ENCODE measurements at places on chromosomes 16 and 17.
A peak's percentile ranks its signal among the peaks of the same experiment; 100 is the strongest.

DNA sequence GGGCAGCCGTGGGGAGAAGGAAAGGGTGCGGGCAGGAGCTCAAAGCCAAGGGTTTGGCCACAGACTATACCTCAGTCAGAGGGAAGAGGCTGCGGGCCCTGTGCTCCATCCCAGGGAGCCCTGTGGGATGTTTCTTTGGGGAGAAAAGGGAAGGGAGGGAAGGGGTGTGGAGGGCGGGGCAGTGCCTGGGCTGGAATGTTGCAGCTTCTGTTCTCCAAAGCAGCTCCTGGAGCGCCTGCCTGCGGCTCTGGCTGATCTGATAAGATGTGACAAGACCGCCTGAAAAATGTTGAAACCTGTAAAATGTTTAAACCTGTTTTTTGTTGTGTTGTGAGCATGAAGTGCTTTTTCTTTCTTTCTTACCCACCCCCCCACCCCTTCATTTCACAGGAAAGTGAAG, 32.8 kb downstream of the WNT3 start:
- DNase-seq, result no peak

DNA sequence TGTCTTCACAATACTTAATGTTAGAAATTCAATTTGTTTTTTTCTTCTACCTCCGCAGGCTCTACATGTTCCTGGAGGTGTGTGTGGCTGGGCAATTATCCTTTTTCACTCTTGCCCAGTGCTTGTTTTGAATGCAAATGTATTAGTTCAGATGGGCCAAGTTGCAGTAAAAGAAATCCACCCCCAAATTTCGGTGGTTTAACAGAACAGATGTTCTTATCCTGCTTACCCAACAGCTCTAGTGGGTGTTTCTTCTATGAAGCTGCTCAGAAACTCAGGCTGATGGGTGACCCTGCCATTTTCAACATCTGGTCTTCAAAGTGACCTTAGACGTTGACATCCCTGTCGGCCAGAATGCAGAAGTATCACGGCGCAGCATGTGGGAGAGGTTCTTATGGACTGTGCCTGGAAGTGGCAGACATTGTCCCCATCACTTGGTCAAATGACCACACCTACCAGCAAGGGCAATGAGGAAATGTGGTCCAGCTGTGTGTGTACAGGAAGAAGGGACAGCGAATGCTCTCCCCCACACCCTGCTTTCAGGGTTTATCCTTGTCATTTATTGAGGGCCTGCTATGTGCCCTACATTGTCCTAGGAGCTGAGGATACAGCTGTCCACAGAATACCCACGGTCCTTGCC, 157.3 kb downstream of the CDH13 start:
- no peak for DNase-seq

- no peak for DNase-seq
These were observed 20.9 kb downstream of the LITAFD start for GRCh38 chr16:8903004-8903403.

- DNase-seq, result no peak
These were observed 223.1 kb downstream of the RBFOX3 start for GRCh38 chr17:79387783-79388182.

- DNase-seq, result no peak
These were observed 1.4 kb downstream of the MPRIP start for GRCh38 chr17:17043461-17044271.

DNA sequence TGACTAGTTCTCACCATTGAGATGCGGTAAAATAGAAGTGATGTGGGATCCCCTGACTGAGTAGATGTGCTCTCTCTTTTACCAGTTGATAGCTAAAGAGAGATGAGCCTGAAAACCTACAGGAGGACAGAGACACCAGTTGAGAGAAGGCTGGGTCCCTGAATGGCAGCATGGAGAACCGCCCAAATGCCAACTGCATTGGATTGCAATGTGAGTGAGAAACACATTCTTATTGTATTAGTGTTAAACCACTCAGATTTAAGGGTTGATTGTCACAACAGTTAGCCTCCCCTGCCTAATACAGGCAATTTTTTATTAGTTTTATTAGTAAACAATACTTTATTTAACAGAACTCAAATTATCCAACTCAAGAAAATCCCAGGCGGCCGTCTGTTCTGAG, 61.2 kb downstream of the SPACA3 start:
- DNase-seq, result no peak

GRCh38 chr16:88197481-88198456, 185.0 kb upstream of the ZNF469 start:
- no peak for DNase-seq

DNA sequence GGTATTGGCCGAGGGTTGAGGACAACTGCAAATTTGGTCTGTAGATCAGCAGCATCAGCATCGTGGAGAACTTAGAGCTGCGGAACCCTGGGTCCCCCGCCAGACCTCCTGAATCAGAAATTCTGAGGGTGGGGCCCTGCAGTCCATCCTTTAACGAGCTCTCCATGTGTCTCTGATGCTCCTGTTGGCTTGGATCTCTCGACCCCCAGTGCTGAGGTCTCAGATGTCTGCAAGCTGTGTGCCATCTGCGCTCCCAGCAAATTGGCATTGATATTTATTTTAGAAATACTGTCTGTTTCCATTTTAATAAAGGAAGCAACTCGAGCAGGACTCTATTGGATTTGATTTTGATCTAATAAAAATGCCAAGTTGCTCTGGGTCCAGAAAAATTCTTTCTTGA, 250.0 kb downstream of the KATNIP start:
- no peak for DNase-seq

DNA sequence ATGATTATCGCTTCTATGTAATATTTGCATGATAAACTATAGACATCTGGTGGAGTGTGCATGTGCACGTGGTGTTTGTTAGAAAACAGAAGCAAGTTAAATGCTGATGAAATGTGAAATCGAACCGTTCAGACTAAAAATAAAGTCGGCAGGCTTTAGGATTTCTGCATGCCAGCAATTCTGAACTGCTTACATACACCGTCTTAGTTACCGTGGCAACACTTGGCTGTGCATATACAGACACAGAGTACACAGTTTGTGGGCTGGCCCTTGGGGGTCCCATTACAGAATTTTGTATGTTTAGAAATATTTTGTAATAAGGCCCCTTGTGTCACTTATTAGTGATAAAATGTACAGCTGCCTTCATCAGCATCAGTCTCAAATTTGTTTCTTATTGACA, 605.5 kb downstream of the RBFOX1 start:
- no peak for DNase-seq

- DNase-seq, result no peak
These were observed 10.4 kb downstream of the NHERF1 start for GRCh38 chr17:74758848-74759168.

DNA sequence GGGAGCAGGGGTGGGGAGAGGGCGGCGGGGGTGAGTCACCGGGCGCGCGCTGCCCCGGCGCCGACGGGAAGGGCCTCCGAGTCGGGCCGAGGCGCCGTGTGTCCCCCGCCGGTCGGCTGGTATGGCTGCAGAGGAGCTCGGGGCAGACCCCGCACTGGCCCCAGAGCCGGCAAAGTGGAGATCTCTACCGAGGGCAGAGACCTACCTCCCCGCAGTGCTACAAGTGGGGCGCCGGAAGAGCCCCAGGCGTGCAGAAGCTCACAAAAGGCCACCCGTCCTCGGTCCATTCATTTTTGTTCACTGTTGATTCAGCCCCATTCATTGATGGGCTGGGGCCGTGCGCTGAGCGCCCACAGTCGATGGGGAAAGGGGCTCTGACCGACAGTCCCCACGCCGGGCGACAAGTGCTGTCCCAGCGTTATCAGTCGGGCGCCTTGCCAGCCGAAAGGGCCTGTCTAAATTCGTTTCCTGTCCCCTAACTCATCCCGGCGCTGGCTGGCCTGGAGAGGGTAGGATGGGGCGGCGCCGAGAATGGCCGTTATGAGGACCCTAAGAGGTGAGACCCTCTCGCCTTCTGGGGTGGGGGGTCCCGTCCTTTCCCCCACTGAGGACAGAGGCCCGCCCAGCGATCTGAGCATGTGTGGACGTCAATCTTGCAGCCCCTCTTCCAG, 709 bp upstream of the ENO3 start:
- no peak for DNase-seq

- DNase-seq, result no peak
These were observed 15.5 kb downstream of the HIC1 start for GRCh38 chr17:2070241-2071023.

GRCh38 chr17:63124536-63124935, 158.5 kb downstream of the TANC2 start:
- no peak for DNase-seq

GRCh38 chr17:82007495-82008257, 15.0 kb downstream of the CENPX start:
- no peak for DNase-seq

- peak; percentile 13 for DNase-seq
These were observed 180.2 kb upstream of the CHMP6 start for GRCh38 chr17:80811181-80812105.

GRCh38 chr16:81283044-81283443, 31.7 kb upstream of the GAN start:
- no peak for DNase-seq

DNA sequence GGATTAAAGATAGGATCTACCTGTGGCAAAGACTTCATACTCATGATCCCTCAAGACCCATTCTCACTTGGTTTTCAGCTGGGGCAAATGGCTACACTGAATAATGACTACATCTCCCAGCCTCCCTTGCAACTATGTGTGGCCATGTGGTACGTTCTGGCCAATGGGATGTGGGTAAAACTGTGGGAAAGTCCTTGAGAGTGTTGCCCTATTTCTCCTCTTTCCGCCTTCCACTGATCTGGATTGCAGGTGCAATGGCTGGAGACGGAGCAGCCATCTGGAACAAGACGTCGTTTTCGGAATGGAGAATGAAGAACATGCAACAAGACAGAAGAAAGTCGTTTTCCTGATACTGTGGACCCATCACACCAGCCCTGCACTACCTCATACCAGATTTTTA, 48.5 kb downstream of the HAPSTR1 start:
- peak; percentile 59 for DNase-seq

- DNase-seq, result no peak
These were observed 74.8 kb upstream of the SALL1 start for GRCh38 chr16:51225878-51226277.

- DNase-seq, result no peak
These were observed 37.6 kb downstream of the NOS2 start for GRCh38 chr17:27762527-27763305.

GRCh38 chr16:86809458-86809955, 231.2 kb downstream of the FOXL1 start:
- no peak for DNase-seq

GRCh38 chr16:77113835-77114234, 77.2 kb upstream of the MON1B start:
- DNase-seq, result no peak

DNA sequence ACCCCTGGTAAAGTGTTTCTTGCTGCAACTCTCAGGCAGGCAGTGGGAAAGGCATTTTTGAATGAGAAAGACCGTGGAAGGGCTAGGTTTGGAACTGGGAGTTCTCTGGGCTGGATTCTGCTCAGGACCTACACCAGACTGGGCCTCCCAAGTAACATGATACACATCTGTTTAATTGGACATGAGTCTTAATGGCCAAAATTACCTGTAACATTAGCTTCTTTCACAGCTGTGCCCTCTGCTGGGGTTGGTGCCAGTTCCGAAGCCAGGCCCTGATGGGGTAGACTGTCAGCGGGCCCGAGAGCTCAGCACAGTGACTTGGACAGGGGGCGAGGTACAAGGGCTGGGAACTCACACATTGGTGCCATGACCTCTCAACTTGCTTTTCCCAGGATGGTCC, 118.9 kb upstream of the IRX3 start:
- DNase-seq, result no peak

DNA sequence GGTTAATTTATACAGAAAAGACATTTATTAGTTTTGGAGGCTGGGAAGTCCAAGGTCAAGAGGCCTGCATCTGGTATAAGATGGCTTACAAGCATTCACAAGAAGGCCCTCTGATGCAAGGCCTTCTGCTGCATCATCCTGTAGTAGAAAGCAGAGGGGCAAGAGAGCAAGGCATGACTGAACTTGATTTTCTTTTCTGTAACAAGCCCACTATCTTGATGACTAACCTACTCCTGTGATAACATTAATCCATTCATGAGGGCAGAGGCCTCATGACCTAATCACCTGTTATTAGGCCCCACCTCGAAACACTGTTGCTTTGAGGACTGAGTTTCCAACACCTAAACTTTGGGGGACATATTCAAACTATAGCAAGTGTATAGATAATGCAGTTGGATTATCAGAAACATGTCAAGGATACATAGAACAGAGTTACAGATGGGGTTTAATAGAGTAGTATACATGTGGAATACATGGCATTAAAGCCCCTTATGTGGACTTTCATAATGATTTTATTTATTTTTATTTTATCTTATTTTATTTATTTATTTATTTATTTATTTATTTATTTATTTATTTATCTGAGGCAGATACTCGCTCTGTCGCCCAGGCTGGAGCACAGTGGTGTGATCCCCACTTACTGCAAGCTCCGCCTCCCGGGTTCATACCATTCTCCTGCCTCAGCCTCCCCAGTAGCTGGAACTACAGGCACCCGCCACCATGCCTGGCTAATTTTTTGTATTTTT, 88.2 kb downstream of the CHD9 start:
- DNase-seq, result no peak

- DNase-seq, result peak; percentile 79
These were observed 4.3 kb downstream of the KAT2A start for GRCh38 chr17:42116705-42117396.

DNA sequence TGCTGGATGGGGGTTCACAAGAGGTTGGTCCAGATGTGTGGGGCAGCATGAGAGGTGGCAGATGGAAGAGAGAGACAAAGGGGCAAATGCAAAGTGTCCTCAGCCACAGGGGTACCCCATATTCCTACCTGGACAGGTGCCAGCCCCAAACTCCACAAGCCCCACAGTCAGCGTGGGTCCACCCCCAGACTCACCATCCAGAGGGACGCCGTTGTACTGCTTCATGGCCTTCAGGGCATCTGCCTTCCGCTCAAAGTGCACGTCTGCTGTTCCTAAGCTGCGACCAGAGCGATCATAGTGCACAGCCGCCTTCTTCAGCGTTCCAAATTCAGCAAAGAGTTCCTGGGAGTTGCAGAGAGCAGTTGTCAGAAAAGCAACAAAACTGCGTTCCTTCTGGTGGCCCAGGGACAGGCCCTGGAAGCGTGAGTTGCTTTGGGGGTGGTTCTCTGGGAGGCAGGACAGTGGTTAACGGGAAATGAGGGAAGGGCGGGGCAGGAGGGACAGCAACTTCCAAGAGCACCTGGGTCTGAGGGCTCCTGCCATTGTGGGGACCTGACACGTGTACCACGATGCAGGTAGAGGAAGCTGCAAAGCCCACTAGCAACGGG, 2.3 kb downstream of the ALYREF start:
- no peak for DNase-seq

- no peak for DNase-seq
These were observed 8.0 kb downstream of the CCNF start for GRCh38 chr16:2437032-2437790.

- no peak for DNase-seq
These were observed 3.1 kb upstream of the HOXB2 start for GRCh38 chr17:48547808-48548522.

GRCh38 chr16:19833176-19833575, 51.5 kb downstream of the GPRC5B start:
- no peak for DNase-seq

DNA sequence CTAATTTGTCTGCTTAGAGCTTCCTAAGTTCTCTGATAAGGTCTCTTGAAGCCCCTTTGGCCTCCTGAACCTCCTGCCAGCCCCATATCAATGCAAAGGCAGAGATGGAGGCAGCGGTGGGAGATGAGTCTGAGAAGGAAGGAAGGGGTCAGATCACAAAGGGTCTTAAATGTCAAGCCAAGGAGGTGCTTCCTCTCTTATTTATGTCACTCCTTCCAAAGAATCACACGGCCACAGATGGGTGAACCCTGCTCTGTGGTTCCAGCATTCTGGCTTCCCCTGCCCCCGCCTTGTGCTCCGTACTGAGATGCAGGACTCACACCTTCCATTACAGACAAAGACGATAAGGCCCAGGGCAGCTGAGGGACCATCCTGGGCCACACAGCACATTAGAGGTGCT, 96.3 kb downstream of the GSG1L start:
- no peak for DNase-seq

GRCh38 chr17:69590671-69591070, 176.2 kb downstream of the MAP2K6 start:
- DNase-seq, result no peak
